ENCODE measurements at places on chromosomes 3 and 15.

GRCh38 chr3:1910322-1910721, 188.3 kb upstream of the CNTN4 start:
- DNase-seq, result no peak

DNA sequence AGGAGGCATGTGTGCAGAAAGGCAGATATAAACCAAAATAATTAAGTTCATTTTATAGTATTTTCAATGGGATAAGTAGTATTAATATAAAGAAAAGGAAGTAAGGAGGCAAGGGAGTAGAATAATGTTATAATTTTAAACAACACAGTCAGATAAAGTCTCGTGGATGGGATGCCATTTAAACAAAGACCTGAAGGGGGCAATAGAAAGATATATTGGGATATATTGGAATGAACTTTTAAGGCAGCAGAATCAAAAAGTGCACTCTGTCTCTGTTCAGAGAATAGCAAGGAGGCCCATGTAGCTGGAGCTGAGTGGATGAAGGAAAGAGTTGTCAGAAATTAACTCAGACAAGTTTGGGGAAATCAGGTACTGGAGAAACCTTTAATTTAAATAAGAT, 158.7 kb downstream of the CGGBP1 start:
- DNase-seq, result no peak

DNA sequence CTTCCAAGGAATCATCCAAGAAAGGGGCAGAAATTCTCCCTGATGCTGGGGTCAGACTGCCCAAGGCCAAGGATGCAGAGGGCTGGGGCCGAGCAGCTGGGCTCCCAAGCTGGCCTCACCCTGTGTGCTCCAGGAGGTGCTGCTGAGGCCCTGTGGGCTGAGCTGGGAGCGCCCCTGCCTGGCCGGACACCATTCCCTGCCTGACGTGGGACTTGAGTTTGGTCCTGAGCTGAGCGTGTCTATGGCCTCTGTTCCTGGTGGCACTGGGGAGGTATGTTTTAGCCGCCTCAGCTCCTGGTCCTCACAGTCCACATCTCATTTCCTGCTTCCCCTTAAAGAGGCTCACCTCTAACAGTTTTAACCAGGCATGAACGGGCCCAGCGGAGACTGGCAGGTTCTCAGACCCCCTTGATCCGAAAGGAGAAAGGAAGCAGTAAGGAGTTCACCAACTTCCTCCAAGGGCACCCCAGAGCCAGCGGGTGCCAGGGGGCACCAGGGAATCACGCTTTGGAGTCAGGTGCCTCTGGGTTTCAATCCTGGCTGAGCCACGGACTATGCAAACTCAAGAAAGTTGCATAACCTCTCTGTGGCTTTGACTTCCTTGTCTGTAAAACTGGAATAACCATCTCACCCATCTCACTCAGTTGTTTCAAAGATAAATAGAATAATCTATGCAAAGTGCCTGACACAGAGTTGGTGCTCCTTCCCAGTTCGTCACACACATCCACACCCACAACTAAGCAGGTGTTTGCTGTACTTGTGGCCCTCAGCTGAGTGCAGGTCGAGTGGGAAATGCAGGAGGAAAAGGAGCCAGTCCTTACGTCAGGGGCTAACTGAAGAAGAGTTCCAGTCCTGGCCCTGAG, 48.6 kb downstream of the SLC12A8 start:
- no peak for DNase-seq

- no peak for DNase-seq
These were observed 544.3 kb downstream of the GBE1 start for GRCh38 chr3:81217101-81217500.

- DNase-seq, result no peak
These were observed 159.8 kb downstream of the MBNL1 start for GRCh38 chr3:152428577-152428976.

DNA sequence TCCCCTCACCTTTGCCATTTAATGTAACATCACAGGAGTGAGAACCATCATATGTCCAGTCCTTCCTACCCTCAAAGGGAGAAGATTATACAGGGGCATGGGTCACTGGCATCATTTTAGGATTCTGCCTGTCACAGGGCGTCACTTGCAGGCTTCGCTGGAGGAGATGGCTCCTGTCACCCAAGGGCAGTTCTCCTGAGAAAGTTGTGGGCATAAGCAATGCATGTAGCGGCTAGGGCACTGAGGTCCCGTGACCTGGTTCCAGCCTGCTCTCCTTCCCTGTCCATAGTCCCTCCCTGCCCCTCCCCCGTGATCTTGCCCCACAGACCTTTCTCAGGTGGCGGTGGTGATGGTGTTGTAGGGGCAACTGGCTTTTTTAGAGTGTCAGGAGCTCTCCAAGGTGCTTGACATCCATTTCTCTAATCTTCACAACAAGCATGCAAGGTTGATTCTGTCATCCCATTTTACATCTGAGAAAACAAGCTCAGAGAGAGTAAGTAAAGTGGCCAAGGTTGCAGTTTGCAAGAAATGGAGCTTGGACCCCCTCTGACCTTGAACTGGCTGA, 241.5 kb upstream of the CTDSPL start:
- DNase-seq, result no peak

DNA sequence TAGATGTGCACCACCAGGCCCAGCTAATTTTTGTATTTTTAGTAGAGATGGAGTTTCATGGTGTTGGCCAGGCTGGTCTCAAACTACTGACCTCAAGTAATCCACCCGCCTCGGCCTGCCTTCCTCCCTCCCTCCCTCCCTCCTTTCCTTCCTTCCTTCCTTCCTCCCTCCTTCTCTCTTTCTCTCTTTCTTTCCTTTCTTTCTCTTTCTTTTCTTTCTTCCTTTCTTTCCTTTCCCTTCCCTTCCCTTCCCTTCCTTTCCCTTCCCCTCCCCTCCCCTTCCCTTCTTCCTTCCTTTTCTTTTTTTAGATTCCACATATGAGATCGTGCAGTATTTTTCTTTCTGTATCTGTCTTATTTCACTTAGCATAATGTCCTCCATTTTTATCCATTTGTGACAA, 81.3 kb downstream of the FAM81A start:
- DNase-seq, result no peak

DNA sequence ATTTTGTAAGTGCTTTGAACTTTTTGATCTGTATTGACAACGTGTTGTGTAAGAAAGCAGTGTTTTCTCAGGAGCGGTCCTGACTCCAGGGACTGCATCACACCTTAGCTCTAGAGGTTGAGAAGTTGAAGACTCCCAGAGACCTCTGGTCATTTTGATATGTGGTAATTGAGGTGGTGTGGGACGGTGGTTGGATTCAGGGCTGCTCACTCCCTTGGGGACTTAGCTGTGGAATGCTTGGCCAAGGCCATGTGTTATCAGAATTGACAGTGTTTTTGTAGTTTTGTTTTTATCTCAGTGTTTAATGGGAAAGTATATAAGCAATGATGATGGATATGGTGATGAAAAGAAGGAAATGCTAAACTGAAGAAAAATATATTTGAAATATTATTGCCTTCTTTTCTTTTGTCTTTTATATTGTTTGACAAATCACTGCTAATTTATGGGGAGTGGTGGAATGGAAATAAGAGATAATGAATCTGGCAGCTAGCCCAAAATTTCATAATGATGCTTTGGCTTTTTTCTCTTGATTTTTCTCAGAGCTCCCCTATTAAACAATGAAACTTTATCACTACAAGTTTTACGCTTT, 16.0 kb downstream of the CMSS1 start:
- no peak for DNase-seq
